Upper lobe of right lung (tissue), 1 donor: ENCODE measurements at places on chromosomes 5 and 9. TPM values are rescaled to one million over a fixed set of nuclear protein-coding genes. Genes with fewer than 3 reads are reported as not detected.

- DNase-seq, result no peak
These were observed 30.2 kb downstream of the ITGA2 start for GRCh38 chr5:53019320-53019719.

DNA sequence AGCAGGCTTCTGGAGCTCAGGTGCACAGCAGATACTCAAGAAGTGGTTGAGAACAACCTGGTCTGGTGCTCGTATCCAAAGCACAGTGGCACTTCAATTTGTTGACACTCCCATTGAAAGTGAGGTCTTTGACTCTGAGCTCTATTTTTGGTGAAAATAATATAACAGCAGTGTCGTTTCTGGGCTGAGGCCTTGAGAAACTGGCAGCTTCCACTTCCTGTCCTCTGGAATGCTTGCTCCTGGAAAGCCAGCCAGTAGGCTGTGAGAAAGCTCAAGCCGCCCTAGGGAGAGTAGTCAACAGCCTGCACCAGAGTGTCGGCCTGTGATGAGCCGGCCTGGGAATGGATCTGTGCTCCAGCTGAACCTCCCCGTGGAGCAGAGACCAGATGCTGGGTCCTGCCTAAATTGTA lies 6.8 kb upstream of the SUSD3 start:
- no peak for DNase-seq

GRCh38 chr5:149172261-149172660 lies 31.0 kb downstream of the ABLIM3 start:
- DNase-seq, result no peak

Gene TMEM215
- not detected for total RNA-seq

Gene PKD2L2
- total RNA-seq, result not detected

GRCh38 chr9:107782381-107782780 lies 292.8 kb upstream of the KLF4 start:
- no peak for DNase-seq

DNA sequence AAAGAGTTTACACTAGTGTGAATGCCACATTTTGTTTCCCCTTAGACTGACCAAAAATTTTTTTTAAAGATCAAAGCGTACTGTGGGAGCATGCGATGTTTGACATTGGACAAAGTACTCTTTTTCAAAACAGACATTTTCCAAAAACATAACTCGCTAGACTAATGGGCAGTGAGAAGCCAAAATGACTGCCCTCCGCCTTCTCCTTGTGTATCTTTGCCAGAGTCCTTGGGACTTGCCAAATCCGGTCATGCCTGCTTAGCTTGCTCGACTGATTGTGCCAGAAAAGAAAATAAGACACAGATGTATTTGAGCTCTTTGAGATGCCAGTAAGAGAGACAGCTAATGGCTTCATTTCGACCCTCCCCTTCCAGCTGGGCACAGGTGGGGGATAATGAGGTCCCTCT lies 157.5 kb downstream of the MAPKAP1 start:
- DNase-seq, result no peak

Gene CFAP77
- not detected for total RNA-seq

- no peak for DNase-seq
These were observed 57.6 kb downstream of the JAK2 start for GRCh38 chr9:5042661-5043178.

DNA sequence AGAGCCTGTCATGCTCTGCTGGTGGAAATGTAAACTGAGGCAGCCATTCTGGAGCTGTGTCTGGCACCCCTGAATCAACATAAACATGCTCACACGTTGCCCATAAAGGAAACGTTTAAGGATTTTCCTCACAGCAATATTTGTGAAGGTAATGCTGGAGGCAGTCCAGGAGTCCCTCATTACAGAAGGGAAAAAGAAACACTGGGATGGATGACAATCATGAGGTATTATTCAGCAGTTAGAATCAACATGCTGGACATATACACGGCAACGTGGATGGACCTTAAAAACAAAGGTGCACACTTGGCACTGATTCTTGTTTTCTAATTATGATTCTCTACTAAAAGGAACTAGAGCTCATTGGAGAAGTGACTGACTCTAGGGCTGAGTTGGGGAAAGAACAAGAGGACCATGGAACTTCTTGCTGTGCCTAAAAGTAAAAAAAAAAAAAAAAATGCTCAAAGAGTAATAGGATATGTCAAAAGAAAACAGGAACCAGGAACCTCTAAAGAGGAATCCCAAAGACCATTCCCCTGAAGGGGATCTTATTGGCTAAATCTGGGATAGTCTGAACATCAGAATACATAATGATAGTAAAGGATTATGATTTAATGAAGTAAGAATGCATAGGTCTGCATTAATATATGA lies 18.6 kb downstream of the B4GALT1 start:
- no peak for DNase-seq

Gene LPAR1
- total RNA-seq, result 18.2 TPM

DNA sequence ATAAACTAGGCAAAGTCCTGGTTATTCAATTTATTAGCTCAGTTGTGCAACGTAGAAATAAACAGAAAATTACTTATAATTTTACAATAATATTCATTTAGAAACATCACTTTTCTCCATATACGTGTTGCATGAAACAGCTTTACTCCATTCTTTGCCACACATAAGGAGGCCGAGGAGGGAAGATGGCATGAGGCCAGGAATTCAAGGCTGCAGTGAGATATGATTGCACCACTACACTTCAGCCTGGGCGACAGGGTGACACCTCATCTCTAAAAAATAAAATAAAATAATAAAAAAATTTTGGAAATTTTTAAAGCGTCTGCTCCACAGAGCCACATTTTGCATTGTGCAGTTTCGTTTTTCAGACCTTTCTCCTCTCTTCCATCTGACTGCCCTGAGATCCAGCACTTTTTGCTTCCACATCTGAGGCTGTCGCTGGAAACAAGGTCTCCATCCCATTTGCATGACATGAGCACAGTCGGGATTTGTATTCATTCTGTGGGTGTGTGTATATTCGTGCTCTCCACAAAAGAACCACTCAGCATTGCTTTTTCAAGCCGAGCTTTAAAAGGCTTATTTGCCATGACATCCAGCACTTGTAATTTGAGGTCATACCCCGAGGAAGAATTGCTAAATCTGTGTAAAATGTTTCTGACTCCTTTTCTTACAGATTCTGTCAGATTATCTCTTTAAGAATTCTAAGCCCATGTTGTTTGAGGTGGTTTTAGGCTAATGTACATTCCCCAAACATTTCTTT lies 98.6 kb upstream of the MSX2 start:
- no peak for DNase-seq

DNA sequence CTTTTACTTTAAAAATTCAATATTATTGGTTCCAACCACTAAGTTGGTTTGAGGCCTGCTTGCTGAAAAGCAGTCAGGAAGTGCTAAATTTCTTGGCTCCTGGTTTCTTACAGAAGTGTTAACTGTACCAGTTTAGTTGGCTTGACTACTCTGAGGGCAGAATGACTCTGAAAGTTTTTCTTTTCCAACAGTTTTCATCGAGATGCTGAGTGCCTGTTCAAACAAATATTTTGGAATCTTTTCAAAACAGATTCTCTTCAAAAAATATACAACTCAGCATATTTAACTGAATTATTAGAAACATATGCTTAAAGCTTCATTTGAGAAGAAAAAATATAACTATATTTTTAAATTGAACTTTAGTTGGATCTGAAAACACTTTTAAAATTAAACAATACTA lies 37.0 kb downstream of the SLC38A9 start:
- no peak for DNase-seq

Gene NKD2
- 64.4 TPM for total RNA-seq

DNA sequence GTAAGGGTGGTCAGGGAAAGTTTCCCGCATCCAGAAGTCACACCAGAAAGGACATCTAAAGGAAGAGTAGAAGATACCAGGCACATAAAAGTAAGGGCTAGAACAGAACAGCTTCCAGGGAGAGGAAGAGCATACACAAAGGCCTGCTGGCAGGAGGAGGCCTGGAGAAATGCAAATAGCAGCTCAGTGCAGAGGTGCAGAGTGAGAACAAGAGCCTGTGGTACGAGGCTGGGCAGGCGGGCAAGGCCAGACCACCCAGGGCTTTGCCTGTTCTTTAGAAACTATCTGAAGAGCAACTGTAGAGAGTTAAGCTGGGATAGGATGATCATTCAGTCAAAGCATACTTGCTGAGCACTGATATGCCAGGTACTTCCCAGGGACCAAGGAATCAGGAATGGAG lies 115.3 kb downstream of the DROSHA start:
- no peak for DNase-seq

- peak; percentile 92 for DNase-seq
These were observed at the start of gene DMRT2 for GRCh38 chr9:1050125-1050895. Gene DMRT2 (plus strand): TSS chr9:1050357. CDS start chr9:1051614, 1,257 bp downstream.

DNA sequence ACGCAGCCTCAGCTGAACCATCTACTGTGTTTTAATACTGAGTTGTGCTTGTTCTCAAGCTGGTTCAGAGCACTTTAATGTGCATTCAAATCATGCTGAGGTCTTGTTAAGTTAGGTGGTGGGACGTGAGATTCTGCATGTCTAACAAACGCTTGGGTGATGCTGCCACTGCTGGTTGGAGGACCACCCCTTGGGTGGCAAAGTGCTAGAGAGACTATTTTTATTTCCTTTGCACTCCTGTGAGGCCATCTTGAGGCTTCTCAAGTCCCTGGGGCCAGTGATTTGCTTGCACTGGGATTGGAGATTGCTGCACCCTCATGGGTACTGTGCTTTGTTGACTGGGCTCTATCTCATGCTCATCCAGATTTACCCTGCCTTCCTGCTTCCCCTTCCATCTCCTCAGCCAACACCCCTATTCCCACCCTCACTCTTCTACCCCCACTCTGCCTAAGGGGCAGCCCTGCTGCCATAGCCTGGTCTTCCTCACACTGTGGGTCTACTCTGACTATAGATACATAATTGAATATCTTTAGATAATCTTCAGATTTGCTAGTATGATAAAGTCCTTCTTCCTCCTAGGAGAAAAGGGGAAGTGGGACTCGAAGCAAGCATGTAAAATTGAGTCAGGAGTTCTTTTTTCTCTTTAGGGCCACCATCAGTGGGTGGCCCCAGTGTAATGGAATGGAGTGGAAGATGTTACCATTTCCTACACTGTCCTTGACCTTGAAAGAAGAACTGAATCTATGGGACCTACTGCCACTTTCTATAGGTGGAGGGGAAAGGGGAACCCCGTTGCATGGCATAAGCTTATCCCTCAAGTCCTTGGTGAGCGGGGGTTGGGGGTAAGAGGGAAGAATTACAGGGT lies 45.1 kb upstream of the SUB1 start:
- DNase-seq, result no peak

Gene DNAJB5
- total RNA-seq, result 8.3 TPM

GRCh38 chr9:117725426-117725887 lies 21.3 kb downstream of the TLR4 start:
- DNase-seq, result no peak

DNA sequence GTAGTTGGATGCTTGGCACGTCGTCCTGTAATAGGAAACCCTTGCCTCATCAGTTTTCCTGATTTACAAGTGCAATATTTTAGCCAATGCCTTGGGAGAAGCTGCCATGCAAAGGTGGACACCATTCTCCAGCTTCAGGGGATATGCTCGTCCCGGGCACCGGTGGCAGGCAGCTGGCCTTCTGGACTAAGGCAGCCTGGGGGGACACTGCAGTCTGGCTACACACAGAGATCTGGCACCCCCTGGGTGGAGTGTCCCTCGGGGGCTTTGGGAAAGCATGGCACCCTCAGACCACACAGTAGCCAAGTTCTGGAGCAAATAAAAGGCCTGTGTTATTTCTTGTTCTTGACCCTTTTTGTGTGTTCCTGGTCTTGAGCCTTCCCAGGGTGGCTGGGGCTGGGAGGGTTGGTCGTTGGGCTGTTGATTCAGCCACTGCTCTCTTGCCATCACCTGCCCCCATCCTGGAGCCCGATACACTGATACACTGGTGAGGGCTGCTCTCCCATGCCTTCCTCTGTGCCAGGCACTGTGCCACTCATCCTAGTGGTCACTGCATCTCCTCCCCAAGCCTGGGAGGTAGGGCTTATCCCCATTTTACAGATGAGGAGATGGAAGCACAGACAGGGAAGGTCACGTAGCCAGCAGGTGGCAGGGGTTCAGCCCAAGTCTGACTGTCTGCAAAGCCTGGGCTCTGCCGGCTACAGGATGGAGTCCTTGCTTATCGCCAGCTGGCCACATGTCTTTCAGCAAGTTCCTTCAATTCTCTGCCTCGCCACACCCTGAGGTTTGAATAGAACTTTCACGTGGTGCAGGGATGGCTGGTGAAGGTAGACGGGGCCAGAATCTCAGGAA lies 134.1 kb downstream of the RGS3 start:
- DNase-seq, result no peak

DNA sequence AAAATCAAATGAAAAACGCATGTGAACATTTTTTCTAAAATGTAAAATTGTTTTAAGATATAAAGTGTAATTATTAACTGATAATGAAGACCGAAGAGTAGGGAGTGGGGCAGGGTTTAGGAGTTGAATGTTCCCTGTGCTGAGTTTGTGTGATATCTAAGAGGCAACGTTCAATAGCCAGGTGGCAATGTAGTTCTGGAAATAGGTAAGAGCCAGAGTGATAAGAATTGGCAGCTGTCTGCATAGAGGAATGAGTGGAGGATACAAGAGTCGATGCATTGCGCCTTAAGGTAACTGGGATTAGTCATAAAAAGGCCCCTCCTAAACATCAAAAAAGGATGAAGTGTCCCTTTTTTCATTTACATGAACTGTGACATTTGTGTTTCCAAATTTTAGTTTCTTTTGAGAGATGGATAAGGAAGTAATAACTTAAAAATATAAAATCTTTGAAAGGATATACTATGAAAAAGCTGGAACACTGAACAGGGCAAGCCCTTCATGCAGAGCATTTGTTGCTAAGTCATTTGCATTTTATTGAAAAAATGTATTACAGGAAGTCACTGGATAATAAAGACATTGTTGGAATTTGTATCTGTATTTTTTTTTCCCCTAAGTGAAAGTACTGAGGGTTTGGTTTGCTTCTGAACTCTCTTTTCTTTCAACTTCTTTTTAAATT lies 659.3 kb downstream of the ACTL7B start:
- no peak for DNase-seq
